Endothelial cell (in vitro differentiated cells): ENCODE measurements at places on chromosomes 7 and 10. TPM values are rescaled to one million over a fixed set of nuclear protein-coding genes. Genes with fewer than 3 reads are reported as not detected.

- DNase-seq: no peak
These were observed 164.2 kb upstream of the ITGB1 start for GRCh38 chr10:33122014-33122809.

DNA sequence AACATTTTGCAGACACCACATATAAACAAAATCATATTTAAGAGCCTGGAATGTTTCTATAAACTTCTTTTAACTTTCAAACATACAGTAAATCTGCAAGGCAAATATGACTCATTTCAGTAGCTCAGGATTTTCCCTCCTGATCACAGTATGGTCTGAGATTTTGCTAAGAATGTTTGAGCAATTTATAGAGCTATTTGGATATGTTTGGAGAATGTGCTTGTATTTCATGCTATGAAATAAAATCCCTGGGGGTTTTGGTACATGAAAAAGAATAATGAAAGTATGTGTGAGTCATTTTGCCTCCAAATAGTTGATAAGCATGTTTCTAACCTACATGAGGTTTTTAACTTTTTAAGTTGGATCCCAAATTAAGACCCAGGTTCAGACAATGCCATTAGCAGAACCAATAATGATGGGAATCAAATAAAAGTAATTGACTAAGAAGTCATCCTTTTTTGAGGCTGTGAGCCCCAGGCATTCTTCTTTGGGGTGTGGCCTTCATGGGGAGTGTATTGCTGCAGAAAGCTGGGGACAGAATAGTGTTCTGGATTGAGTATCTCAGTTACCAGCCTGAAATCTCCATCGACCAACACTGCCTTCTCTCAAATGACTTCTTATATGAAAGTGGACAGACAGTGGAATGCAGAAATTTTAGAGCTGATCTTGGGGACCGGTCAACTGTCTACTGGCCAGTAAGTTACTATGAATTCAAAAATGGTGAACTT, 66.1 kb upstream of the AGBL3 start:
- DNase-seq: no peak

DNA sequence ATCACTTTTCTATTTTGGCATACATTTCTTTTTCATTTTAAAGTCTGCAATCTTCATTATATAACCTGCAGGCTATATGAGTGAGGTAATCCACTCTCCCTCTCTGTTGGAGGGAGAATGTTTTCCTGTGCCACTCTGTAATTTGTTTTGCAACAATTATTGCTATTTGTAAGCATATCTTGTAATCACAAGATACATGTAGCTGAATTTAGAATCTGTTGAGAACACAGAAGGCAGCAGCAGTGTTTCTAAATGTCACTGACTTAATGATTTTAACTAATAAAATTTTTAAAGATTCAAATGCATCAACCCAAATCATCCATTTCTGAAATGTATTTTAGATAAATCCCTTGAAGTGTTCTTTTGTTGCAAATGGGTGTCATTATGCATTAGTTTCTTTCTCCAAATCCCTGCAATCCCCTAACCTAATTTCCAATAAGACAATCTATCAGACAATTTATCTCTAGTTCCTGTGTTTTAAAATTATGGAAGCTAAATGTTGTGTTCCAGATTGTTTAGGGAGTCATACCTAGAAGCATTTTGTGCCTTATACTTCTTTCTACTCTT, 19.8 kb upstream of the UMAD1 start:
- DNase-seq: no peak

The PDE6C gene
- total RNA-seq: not detected

The SPDYE5 gene
- not detected for total RNA-seq

- no peak for DNase-seq
These were observed 266.5 kb downstream of the GPR158 start for GRCh38 chr10:25441270-25441669.

DNA sequence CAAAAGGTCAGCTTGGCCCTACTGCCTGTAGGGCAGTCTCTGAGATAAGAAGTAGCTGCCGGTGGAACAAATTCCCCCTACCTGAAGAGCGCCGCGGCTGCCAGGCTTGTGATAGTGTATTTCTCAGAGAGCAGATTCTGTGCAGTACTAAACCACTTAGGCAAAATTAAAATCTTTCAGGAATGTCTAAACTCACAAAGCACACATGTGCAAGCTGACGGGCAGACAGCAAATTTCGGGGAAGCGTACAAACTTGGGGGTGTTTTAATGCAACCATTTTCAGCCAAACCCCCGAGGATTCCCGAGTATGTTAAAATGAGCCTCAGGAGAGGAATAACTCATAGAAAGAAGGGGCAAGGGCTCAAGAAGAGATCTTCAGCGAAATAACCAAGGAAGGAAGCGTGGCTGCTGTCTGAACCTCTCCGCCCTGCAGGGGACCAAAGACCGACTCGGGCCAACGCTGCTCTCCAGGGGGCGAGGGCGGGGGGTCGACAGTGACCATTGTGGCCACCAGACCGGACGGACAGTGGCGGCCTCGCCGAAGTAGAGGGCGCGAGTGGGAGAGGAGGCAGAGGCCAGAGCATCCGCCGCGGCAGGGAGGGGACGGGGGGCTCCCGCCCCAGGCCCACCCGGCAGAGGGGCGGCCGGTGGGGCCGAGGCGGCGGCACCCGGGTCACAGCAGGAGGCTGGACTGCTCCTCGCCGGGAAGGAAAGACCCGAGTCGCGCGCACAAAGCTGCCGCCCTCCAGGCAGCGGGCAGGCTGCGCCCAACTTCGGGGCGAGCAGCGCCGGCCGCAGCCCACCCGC, 819 bp downstream of the HYCC1 start:
- peak; percentile 56 for DNase-seq

DNA sequence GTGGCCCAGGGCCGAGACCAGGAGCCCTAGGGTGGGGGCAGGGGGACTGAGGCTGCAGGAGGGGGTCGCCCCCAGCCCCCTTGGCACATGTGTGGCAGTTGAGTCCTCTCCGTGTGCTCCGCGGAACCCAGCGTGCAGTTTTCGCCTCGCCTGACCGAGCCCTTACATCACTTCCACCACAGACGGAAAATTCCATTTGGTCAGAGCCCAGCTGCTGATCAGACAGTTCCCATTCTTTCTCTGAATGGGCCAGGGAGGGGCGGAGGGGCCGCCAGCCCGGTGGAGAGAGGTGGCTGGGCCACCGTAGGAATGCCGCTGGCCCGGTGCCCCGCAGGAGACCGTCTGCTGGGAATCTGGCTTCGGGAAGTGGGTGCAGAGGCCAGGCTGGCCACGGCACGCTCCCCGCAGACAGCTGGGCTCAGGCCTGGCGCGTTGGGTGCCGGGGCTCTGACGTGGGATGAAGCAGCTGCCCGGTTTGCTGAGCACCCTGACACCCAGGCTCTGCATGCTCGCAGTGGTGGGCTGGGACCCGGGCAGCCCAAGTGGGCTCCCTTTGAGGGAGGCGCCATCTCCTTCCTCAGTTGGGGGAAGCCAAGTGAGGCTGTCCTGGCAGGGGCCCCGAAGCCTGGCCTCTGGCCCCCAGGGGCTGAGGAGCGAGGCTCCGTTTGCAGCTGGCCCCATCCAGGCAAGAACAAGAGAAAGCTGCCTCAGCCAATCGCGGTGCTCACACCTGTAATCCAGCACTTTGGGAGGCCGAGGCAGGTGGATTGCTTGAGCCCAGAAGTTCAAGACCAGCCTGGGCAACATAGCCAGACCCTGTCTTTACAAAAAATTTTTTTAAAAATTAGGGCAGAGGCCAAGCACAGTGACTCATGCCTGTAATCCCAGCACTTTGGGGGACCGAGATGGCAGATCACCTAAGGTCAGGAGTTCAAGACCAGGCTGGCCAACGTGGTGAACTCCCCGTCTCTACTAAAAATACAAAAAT, 9.9 kb downstream of the TTYH3 start:
- DNase-seq: peak; percentile 73

The HTR7 gene
- total RNA-seq: 7.3 TPM

The SPACDR gene
- 4.3 TPM for total RNA-seq

The CTAGE4 gene
- 3.3 TPM for total RNA-seq

DNA sequence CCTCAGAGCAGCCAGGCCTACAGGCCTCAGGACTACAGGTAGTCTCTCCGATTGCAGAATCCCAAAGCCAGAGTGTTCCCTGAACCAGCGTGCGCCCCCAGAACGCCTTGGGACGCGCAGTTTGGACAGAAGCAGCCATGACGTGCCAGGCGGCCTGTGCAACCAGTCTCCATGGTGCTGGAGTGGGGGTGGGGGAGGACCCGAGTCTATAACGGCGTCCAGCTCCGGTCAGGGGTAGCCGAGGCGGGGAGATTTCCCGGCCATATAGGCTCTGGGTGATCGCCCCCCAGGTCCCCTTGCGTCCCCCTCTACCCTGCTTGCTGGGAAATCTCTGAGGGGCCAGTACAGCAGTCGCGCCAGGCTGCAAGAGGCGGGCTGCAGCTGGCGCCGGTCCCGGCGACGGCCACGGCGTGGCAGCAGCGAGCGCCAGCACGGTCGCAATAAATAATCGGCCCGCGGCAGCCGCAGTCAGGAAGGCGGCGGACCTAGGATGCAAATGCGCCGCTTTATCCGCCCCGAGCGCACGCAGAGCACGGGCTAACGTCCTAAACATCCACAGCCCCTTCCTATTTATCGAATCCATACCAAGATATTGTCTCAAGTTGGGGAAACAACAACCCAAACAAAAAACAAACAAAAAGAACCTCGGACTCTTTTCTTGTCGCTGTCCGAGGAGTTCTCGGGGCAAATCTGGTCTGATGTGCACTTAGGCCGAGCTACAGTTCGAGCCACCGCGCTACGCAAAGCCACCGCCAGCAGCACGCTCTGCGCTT, 1.6 kb downstream of the HOXA3 start:
- DNase-seq: peak; percentile 84

DNA sequence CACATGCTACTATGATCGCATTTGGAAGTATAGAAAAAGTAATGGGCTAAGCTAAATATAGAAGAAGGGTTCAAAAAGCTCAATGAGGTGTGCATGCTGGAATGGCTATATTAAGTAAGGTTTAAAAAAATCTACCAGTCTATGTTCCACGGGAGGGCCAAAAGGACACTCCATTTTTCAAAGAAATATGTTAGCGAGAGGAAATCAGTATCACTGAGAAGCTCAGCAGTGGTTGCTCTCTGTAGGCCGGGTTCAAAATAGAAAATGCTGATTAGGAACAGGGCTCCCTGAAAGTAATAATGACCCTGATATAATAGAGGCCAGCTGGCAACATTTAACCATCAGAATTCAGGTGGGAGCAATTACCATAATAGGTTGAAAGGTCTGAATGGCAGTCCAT, 224.5 kb upstream of the SEMA3E start:
- no peak for DNase-seq

GRCh38 chr7:129831424-129832058, 121.2 kb downstream of the UBE2H start:
- no peak for DNase-seq

- no peak for DNase-seq
These were observed 244.0 kb downstream of the EBF3 start for GRCh38 chr10:129719889-129720590.

DNA sequence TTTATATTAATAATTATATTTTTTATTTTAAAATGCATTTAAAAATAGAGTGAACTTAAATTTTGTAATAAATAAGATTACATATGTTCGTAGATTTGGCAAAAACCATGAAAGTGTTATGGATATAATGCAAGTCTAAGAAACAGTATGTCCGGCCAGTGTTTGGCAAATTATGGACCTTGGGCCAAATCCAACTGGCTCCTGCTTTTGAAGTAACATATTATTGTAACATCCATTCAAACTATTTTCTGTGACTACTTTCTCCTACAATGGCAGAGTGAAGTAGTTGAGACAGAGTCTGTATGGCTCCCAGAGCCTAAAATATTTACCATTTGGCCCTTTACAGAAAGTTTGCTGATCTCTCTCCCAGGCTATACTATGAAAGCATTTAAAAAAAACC, 38.9 kb downstream of the TMEM229A start:
- no peak for DNase-seq

DNA sequence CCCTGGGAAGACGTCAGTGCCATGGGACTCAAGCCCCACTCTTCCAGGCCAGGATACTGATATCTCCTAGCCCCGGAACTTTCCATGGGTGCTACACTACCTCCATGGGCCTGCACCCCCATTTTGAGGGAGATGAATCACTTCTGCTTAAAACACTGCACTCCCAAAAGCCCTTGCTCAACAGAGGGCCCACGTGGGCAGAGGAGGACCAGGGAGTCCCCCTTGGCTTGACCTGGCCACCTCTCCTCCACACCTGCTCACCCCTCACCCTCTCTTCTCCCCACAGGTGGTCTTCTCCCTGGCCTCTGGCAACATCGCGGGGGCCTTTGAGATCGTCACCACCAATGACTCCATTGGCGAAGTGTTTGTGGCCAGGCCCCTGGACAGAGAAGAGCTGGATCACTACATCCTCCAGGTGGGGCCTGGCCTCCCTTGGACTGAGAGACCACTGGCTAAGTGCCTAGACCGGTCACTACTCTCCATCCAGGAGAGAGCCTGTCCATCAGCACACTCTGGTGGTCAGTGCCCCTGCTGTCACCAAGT, 19.9 kb upstream of the C10orf105 start:
- DNase-seq: no peak

The PLAC9 gene
- total RNA-seq: not detected

DNA sequence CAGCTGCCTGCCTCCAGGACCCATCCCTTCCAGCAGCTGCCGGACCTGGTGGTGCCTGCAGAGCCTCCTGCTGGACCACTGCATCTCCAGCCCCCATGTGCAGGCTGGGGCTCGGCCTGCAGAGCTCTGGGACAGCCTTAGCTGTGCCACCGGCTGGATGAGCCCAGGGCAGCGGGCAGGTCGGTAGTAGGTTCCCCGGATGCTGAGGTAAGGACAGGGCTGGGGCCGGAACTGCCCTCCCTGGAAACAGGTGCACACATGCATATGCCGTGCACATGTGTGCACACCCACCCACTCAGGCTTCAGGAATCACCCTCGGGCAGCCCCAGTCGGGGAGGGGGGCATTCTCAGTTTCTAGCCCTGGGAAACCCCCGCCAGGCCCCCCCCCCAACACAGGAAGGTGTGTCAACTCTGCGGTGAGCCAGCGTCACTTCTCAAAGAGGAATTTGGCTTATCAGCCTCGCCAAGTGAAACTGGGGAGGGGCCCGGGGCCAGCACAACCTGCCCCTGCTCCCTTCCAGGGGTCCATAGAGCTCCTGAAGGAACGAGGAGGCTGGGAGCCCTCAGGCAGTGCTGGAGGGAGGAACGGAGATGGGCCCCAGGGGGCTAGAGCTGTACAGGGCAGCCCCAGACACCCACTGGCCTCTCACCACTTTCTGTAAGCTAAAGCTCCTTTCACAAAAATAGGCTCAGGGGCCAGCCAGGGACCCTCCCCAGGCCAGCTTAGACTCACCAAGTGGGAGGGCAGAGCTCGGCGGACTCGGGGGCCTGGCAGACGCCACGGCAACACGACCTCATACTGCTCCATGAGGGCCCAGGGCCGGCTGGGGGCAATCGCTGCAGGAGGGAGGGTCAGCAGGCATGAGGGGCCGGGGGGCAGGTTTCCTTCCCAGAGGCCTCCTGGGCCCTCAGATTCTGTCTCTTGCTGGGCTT, 1.7 kb downstream of the ADAM8 start:
- no peak for DNase-seq

The AOC1 gene
- 0.41 TPM for total RNA-seq

DNA sequence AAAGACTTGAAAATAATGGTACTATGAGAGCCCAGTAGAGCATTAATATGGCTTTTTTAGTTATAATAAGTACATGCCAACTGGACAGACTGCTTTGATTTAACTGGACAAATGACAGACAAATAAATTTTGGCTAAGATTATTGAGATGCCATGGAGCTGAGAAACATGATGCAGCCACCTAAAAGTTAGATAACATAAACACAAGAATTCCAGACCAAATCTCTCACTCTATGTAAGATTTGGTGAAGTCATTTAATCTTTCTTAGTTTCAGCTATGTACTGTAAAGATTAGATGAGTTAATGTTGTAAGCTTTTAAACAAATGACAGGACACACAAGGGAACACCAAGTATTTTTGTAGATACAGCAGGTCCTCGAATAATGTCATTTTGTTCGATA, 118.2 kb downstream of the CACNA2D1 start:
- no peak for DNase-seq

The SKAP2 gene
- 24.7 TPM for total RNA-seq

GRCh38 chr10:32273336-32273735, 73.6 kb downstream of the EPC1 start:
- DNase-seq: no peak
